CD14-positive monocyte (primary cell): ENCODE measurements at places on chromosomes 3 and 15. TPM values are rescaled to one million over a fixed set of nuclear protein-coding genes. Genes with fewer than 3 reads are reported as not detected.

EIF3J gene
- polyA plus RNA-seq, result 7.2 and 20.1 TPM in 2 replicates

DNA sequence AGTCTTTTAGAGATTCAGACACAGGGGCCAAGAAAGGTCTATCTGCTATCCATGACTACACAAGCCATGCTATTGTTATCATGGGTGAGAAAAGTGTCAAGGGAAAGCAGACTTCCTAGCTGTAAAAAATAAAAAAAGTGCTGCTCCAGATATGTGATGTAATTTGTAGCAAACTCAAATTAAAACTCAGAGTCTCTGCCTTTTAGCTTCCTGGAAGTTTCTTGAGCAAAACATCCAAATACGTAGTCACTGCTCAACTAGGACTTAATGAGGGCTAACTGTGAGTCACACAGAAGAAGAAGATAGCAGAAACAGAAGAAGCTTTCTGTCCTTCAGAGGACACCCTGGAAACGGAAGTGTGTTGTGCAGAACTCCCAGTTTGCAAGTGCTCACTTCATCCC is 393.4 kb upstream of the NR2F2 start:
- DNase-seq, result no peak

EID1 gene
- polyA plus RNA-seq, result 182 TPM

- no peak for DNase-seq
These were observed 43.5 kb upstream of the RSL24D1 start for GRCh38 chr15:55240125-55240760.

DNA sequence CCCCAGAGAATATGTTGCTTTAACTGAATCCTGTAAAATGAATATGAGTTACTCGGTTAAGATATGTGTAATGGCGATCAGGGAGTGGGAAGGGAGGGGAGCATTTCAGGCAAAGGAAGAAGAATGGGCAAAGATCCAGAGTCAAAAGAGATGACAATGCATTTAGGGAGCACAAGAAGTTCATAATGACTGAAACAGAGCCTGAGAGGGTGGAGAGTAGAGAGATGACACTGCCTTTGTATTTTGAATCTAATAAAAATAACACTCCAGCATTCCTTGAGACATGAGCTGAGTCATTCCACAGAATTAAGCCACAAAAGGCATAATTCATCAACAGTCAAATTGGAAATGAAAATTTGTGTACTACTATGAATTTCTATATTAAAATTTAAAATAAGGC is 105.3 kb upstream of the PEX5L start:
- DNase-seq, result no peak

LNP1 gene
- polyA plus RNA-seq, result 0.26 TPM

RPL22L1 gene
- 25.2 and 63.8 TPM in 2 replicates for polyA plus RNA-seq

- DNase-seq, result no peak
These were observed 93.6 kb downstream of the GMNC start for GRCh38 chr3:190768891-190769290.

NOX5 gene
- not detected in 2 replicates for polyA plus RNA-seq

FBXO40 gene
- polyA plus RNA-seq, result not detected in 2 replicates

DNA sequence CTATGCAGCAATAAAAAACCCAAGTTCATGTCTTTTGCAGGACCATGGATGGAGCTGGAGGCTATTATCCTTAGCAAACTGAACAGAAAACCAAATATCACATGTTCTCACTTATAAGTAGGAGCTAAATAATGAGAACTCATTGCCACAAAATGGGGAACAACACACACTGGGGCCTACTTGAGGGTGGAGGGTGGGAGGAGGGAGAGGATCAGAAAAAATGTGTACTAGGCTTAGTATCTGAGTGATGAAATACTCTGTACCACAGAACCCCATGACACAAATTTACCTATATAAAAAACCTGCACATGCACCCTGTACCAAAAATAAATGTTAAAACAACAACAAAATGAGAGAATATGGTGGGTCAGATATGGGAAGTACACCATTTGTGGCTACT is 49.6 kb upstream of the AADACL2 start:
- no peak for DNase-seq

CAPN3 gene
- 43.2 and 76.5 TPM in 2 replicates for polyA plus RNA-seq
